G401 (cell line): ENCODE measurements at places on chromosomes 12 and 14.

GRCh38 chr14:77616133-77616453 lies 344 bp downstream of the SPTLC2 start:
- no peak for DNase-seq

DNA sequence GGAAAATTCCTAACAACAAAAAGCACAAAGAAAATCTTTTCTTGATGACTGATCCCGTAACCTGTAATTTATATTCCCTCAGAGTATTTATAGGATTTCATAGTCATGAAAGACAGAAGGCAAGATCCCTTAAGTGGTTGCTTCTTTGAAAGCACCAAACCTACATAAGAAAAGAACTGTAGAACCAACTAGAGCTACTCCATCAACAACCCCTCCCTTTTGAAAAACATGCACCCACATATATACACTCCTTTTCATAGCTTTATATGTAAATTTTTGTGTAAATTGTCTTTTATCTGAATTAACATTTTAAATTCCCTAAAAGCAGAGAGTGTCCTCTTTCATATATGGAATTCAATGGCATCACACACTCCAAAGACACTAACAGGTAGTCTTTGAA lies 215.3 kb downstream of the CEP128 start:
- no peak for DNase-seq

DNA sequence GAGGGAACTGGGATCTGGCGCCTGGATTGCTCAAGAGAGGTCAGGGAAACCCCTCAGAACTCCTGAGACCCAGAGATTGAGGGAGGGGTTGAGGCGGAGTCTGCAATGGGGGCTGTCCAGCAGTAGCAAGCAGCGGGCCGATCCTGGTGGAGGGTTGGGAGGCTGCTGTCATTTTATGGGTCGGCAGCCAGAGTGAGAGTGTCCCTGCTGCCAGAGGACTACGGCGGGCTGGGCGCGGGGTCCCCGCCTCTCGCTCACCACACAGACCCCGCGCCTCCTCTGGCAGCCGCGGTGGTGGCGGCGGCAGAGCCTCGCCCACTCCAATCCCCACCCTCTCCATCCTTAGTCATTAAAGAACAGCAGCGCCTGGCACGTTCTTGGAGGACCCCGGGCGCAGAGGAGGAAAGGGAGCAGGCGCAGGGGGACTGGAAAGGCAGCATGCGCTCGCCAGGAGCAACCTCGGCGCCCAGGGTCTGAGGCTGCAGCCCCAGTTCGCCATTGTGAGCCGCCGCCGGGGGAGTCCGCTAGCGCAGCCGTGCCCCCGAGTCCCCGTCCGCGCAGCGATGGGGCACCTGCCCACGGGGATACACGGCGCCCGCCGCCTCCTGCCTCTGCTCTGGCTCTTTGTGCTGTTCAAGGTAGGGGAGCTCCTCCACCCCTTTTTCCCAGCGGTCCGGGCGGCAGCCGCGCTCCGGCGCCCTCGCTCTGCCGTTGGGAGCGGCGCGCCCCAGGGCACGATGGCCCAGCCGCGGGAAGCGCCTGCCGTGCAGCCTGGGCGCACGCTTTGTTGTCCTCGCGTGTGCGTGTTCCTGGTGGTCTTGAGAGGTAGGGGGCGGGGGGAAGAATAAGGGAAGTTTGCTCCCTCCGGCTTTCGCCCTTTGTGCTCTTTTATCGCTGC lies at the start of gene PTPRO:
Gene PTPRO, plus strand, starts transcription at position 345 of the 898 bp plus-strand sequence.
- peak; percentile 7 for DNase-seq

- DNase-seq, result peak; percentile 41
Observed at GRCh38 chr12:28878629-28879028, 270.4 kb upstream of the FAR2 start.

DNA sequence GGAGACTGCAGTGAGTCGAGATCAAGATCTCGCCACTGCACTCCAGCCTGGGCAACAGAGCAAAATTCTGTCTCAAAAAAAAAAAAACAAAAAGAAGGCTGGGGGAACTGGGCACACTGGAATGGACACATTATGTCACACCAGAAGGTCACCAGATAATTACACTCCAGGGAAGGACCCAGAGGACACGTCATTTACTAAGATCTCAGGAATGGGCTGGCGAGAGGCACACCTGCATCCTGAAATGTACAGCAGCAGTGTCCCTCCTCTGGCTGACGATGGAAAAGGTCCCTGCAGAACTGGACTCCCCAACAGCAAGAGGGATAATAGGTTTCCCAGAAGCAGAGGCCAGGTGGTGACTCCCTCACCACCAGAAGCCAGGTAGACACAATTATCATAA lies 243.5 kb downstream of the BCL11B start:
- DNase-seq, result no peak

DNA sequence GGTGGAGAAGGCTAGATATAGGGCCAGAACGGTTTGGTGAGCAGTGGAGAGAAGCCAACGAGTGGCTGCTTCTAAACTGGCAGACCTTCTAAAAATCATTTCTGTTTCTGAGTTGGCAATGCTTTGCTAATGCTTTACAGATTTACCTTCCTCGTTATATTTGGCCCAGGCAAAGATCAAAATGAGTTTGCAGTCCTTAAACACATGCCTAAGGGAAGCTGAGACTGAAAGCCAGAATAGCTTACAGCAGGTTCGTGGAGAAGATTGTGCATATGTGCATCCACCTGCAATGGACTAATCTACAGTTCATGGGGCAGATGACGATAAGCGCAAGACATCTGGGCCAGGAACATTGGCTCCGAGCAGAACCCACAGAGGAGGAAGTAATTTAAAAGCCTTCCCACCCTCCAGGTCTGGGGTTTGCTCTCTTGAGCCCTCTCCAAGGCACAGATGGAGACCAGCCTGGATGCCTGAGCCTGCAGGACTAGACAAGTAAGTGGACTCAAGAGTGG lies 99.4 kb downstream of the NINJ2 start:
- DNase-seq, result no peak

GRCh38 chr12:66776974-66777373 lies 98.1 kb upstream of the GRIP1 start:
- no peak for DNase-seq

DNA sequence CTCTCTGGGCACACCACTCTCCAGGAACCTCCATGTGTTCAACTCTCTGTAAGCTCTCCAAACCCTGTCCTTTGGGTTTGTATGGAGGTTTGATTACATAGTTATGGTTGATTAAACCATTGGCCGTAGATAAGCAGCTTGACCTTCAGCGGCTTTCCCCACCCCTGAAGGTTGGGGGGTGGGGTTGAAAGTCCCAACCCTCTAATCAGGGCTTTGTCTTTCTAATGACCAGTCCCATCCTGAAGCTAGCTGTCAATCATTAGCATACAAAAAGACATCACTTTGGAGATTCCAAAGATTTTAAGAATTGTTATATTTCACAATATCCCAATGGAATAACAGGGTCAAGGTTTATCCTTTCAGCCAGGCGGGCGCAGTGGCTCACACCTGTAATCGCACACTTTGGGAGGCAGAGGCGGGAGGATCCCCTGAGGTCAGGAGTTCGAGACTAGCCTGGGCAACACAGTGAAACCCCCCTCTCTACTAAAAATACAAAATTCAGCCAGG lies 8.4 kb downstream of the FAM186A start:
- DNase-seq, result no peak

DNA sequence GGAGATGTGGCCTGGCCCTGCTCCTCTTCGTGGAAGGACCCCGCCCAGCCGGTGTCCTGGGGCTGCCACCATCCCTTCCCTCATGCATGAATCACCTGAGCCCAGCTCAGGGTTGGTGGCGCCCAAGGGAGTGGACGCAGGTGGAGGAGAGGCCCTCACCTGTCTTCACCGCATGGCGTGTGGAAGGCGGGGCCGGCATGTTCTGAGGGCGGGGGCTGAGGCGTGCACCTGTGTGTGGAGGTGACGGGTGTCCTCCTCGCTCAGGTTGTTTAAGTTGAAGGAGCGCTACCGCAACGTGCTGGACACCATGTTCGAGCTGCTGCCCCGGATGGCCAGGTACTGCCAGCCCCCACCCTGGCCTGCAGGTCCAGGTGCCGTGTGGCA lies 47.0 kb downstream of the SLC8B1 start:
- no peak for DNase-seq

GRCh38 chr14:51824191-51824590 lies 36.2 kb upstream of the GNG2 start:
- DNase-seq, result no peak

DNA sequence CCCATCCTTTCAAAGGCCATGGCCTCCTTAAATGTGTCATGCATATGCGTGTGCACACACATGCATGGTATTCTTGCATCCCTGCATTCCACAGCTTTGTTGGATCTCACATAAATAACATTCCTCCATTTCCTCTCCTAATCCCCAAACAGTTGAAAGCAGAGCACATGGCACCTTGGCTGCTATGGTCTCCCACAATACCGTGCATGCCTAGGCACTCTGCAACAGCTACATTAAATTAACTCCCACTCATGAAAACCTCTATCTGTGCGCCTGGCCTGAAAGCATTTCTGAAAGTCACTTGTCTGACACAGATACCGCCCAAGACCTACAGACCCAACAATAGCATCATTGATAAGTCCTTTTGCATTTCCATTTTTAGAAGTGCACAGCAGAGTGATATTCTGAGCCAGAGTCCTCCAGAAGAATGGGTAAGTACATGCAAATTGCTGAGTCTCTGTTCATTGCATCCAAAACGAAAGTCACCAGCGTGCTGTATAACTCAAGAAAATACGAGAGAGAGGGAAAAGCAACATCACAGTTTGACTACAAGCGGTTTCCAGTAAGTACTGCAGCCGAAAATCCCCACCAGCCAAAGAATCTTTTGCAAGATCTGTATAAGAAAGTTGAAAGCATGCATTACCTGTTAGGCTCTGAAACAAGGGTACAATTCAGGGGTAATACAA lies 436 bp downstream of the ASB2 start:
- DNase-seq, result no peak

DNA sequence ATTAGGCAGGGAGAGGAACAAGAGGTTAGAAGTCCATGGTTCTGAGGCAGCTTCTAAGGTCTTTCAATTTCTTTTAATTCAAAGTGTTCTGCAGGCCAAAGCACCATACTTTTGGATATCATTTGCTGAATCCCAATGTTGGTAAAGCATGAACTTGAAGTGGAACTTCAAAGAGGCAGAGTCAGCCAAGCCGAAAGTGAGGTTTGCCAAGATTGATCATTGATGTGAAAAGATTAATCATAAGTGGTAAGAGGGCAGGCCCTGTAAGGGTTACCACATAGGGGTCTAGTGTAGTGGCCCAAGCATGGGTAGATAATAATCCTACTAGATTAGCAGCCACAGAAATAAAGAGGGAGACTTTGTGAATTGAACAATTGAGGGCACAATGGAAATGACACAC lies 191.7 kb upstream of the DIO2 start:
- no peak for DNase-seq

GRCh38 chr14:100887728-100888335 lies 15.7 kb downstream of the RTL1 start:
- DNase-seq, result no peak

GRCh38 chr12:53804429-53804828 lies 52.6 kb upstream of the CISTR start:
- no peak for DNase-seq

DNA sequence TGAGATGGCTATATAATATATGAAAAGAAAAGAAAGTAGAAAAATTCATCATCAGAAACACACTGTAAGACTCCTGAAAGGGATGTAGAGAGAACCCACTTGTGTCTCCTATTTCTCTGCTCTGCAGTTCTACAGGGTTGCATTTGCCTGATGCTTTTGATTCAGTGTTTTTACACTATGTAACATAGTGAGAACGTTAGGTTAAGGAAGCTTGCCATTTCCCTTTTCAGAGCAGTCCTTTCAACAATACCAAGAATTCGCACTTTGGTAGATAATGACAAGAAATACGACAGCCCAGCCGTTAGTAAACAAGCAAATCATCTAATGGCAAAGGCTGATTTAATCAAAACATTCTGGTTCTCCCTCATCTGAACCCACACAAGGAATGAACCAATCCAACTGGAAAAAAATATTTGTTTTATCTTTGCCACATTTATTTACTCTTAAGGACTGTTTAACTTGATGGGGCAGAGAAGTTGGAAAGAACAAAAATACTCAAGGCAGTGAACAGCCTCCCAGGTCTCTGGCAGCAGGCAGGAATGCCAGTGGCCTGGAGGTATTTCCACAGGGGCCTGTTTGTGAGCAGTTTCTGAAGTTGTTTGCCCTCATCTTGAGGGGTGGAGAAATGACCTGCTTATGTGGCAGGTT lies 30.8 kb upstream of the SOCS2 start:
- no peak for DNase-seq

DNA sequence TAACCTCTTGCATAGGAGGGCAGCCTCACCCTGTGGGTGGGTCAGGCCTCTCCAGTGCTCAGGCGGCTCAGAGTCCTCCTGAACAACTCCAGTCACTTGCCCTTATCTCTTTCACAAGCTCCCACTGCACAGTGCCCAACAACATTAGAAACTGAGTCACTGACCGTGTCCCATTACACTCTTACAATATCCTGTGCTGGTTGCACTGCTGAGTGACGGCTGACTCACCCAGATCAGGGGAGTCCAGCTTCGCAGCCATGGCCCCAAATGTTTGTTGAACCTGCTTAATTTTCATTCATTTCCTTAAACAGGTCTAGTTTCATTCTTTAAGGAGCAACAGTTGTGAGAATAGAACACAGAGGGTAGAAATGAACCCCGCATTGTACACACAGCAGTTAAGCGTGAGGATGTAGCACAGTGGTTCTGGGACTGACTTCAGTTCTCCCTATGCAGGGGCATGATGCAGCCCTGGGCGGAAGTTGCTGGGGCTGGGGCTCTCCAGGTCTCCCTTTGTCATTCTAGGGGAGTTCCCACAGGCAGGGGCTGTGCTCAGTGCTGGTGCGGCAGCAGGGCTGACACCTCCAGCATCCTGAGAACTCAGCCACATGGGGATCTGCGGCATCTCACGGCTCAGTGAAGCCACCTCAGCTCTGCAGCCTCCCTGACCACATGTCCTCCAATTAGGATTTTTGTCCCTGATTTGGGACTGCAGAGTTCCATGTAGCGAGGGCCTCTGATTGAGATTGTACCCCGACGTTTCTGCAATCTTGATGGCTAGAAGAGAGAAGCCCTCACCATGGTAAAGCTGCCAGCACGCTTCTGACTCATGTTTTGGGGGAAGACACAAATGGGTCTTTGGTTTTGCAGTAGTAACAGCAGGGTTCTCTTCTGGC lies 16.1 kb downstream of the GPR68 start:
- no peak for DNase-seq

GRCh38 chr14:81246461-81247270 lies 25.9 kb upstream of the GTF2A1 start:
- DNase-seq, result no peak

DNA sequence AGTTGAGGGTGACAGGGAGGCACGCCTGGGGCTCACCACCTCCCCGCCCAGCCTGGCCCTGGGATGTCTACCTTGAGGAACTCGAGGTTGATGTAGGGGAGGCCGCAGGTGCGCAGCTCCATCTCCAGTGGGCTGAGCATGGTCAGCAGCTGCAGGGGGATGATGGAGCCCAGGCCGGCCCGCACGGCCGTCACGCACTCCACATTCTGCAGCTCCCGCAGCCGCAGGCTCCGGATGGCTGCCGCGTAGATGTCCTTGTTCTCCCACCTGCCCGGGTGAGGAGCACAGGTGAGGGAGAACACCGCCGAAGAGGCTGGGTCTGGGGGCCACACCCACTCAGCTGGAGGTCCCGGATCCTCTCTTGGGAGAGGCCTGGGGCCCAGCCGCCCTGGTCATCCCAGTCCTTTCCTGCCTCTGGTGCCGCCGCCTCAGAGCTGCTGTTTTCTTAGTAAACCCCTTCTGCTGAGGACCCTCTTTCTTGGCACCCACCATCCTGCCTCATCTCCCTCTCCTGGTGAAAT lies 38.2 kb downstream of the TRAFD1 start:
- no peak for DNase-seq

GRCh38 chr14:61841145-61841544 lies 78.9 kb downstream of the SNAPC1 start:
- DNase-seq, result peak; percentile 39

- DNase-seq, result no peak
Observed at GRCh38 chr12:10304161-10304574, 3.5 kb upstream of the KLRD1 start.
